ENCODE measurements at places on chromosomes 11 and 22. TPM values are rescaled to one million over a fixed set of nuclear protein-coding genes. Genes with fewer than 3 reads are reported as not detected.

GRCh38 chr11:78349624-78350023 is 68.0 kb downstream of the GAB2 start:
- no peaks in the 10 kb centered on the region for H3K27me3 ChIP-seq
- no peaks in the 10 kb centered on the region for H3K36me3 ChIP-seq
- peak overlapping the region; percentile 13 for H3K4me3 ChIP-seq
- no peak for DNase-seq
- peaks cover 24% of the 10 kb centered on the region for H3K4me1 ChIP-seq

DNA sequence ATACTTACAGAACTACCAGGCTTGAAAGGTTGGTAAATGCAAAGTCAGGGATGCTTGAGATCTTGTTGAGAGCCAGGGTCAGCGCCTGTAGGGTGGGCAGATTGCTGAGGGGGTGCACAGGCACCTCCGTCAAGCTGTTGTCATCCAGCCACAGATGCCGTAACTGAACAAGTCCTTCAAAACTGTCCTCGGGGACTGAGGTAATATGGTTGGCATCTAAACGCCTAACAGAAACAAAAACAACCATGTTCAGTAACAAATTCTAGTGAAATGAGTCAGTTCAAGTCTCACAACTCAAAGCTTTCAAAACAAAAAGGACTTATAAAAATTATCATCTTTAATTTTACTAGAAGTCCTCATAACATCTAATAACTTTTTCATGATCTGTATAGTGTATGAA is 22.2 kb upstream of the CCDC34 start:
- no peak for DNase-seq
- H3K27ac ChIP-seq = no peak overlapping the region
- H3K36me3 ChIP-seq = peaks cover 2% of the 10 kb centered on the region

DNA sequence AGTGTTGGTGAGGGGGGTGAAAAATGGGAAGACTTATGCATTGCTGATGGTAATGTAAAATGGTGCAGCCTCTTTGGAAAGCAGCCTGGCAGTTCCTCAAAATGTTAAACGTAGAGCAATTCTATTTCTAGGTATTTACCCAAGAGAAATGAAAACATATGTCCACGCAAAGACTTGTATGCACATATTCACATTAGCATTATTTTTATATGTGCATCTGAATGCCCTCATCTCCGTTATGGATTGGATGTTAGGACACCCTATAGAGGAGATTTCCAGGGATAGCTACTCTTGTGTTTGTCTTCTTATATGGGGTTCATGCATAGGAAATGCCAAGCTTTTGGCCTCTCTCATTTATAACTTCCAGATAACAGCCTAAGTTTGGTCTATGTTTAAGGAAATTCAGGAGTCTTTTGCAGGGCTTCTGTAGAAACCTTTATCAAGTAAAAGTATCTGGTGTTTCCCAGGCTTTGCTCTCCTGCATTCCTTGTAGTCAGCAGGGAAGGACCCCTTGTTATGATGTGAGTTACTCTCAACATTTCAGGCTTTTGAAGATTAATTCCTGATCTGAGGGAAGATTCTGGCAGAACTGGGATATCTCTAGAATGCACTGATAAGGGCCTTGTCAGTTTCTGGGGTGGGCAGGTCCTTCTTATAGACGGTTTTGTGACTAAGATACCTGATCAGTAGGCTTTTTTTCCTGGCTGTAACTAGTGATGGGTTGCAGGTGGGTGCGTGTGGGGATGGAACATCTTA is 116.8 kb downstream of the TEAD1 start:
- H3K27ac ChIP-seq = peak overlapping the region; percentile 11
- no peaks in the 10 kb centered on the region for H3K27me3 ChIP-seq
- no peak for DNase-seq
- H3K4me1 ChIP-seq = no peaks in the 10 kb centered on the region
- H3K4me3 ChIP-seq = no peak overlapping the region

GRCh38 chr11:118051611-118052461 is 25.0 kb upstream of the TMPRSS4 start:
- H3K36me3 ChIP-seq = no peaks in the 10 kb centered on the region
- peaks cover 2% of the 10 kb centered on the region for H3K4me1 ChIP-seq
- no peak for DNase-seq
- H3K4me3 ChIP-seq = no peak overlapping the region
- no peaks in the 10 kb centered on the region for H3K27me3 ChIP-seq

DNA sequence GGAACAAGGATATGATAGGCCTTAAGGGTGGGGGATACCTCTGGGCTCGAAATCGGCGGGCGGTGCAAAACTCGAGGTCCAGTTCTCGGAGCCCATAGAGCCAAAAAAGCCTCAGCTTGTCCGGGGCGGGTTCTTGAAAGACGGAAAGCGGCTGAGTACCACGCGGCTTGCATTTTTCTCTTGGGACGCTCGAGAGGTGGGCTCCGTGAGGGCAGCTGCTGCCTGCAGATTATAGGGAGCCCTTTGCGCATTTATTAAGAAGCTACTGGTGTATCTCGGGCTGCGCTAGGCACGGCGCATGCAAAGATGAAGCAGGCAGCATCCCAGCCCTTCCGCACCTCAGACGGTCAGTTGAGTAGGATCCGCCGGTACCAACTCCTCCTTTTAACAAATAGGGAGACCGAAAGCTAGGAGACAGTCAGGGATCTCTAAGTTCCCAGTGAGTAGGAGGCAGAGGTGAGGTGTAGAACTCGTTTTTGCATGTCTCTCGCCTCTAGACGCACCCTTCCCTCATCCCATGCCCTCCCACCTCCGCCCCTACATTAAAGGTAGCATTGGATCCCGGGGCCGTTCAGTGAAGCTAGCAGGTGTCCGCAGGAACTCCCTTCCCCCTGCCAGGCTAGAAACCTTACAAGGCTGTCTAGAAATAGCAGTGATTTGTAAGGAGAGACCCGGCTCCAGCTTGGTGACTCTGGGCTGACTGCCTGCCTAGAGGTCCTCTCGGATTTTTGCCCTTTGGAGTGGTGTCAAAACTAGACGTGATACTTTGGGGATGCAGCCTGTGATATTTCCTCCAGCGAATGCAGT is 768 bp downstream of the LDHA start:
- H3K4me3 ChIP-seq = peak overlapping the region; percentile 100
- peaks cover 10% of the 10 kb centered on the region for H3K4me1 ChIP-seq
- H3K36me3 ChIP-seq = peaks cover 25% of the 10 kb centered on the region

DNA sequence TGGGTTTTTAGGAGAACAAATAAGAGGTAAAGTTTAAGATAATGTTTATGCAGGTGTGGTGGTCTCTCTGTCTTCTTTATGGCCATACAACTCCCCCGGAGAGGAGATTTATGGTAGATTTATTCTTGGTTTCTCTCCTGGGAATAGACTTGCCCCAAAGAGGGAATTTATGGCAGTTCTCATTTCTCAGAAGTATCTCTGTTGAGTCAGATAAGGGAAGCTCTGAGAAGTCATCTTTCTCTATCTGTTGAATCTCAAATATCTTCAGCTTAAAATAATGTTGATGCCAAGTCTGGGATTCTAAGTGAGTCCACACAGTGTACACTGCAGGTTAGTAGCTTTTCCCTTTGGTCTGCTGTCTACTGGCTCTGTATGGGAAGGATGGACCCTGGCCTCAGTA is 276.4 kb upstream of the PLET1 start:
- H3K4me1 ChIP-seq = no peaks in the 10 kb centered on the region
- H3K36me3 ChIP-seq = no peaks in the 10 kb centered on the region
- H3K27me3 ChIP-seq = no peaks in the 10 kb centered on the region
- DNase-seq = no peak
- H3K4me3 ChIP-seq = no peak overlapping the region

- DNase-seq = no peak
- H3K27me3 ChIP-seq = no peaks in the 10 kb centered on the region
- H3K4me1 ChIP-seq = no peaks in the 10 kb centered on the region
- H3K36me3 ChIP-seq = no peaks in the 10 kb centered on the region
- no peak overlapping the region for H3K27ac ChIP-seq
Measured at GRCh38 chr11:10019906-10020682, 273.9 kb downstream of the SBF2 start.

- peaks cover 28% of the 10 kb centered on the region for H3K4me1 ChIP-seq
- no peak for DNase-seq
- no peaks in the 10 kb centered on the region for H3K36me3 ChIP-seq
- H3K27me3 ChIP-seq = no peaks in the 10 kb centered on the region
- peak overlapping the region; percentile 90 for H3K27ac ChIP-seq
- H3K4me3 ChIP-seq = no peak overlapping the region
Measured at GRCh38 chr22:39283322-39284141, 35.9 kb downstream of the RPL3 start.

GRCh38 chr11:110655967-110656366 is 56.3 kb downstream of the ARHGAP20 start:
- no peak overlapping the region for H3K4me3 ChIP-seq
- H3K27ac ChIP-seq = no peak overlapping the region
- no peak for DNase-seq

DNA sequence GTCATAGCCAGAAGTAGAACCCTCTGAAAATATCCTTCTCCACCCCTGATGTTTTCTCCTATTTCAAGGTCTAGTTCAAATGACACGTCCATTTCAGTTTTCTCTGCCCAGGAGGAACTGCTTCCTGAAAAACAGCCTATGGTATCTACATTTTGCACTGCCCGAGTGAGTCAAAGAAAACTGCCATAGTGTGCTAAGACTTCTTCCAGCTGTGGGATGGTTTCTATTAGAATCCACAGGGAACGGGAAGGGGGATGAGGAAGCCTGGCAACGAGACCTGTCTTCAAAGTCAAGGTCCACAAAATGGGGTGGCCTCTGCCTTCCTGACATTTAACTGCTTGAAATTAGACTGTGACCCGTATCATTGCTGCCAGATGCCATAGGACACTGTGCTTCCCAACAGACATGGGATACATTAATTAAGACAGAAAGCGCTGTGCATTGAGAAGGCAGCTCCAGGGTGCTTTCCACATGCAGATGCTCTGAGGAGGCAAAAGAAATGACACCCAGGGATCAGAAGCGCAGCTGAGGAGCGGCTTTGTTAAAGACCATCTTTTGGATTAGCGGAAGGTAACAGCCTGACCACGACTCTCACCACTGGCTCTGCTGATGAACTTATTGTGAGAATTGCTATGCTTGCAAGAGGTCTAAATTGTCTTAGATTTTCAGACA is 39.4 kb upstream of the NUP50 start:
- H3K36me3 ChIP-seq = no peaks in the 10 kb centered on the region
- H3K27ac ChIP-seq = no peak overlapping the region
- no peaks in the 10 kb centered on the region for H3K27me3 ChIP-seq
- no peak overlapping the region for H3K4me3 ChIP-seq

GRCh38 chr11:59272771-59273372 is 60.1 kb upstream of the MPEG1 start:
- no peak overlapping the region for H3K4me3 ChIP-seq
- DNase-seq = no peak
- no peaks in the 10 kb centered on the region for H3K27me3 ChIP-seq
- H3K27ac ChIP-seq = no peak overlapping the region
- no peaks in the 10 kb centered on the region for H3K36me3 ChIP-seq

DNA sequence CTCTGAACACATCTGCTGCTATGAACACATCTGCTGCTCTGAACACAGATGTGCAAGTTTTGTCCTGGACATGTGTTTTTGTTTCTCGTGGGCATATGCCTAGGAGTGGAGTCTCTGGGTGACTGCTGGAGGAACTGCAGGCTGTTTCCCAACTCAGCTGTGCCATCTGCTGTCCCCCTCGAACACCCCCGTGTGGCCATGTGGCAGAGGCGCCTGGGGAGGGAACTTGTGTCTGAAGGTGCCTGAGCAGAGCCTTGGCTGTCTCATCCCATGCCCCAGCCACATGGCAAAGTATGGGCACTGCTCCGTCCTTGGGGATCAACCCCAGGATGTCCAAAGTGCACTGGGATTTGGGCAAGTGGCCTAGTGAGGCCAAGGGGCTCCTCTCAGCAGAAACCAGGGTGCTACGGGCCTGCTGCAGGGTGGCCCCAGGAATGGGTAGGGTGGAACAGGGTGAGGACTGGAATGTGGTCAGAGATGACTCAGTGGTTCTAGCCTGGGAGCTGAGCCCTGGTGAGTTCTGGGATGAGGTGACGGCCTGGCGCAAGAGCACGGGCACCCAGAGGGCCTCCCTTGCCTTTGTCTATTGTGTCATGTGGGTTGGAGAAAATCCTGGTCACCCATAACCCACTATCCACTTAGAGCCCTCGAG is 14.7 kb downstream of the GATD1 start:
- H3K36me3 ChIP-seq = no peaks in the 10 kb centered on the region
- no peak overlapping the region for H3K4me3 ChIP-seq
- no peaks in the 10 kb centered on the region for H3K27me3 ChIP-seq
- no peaks in the 10 kb centered on the region for H3K4me1 ChIP-seq
- H3K27ac ChIP-seq = no peak overlapping the region
- no peak for DNase-seq

DNA sequence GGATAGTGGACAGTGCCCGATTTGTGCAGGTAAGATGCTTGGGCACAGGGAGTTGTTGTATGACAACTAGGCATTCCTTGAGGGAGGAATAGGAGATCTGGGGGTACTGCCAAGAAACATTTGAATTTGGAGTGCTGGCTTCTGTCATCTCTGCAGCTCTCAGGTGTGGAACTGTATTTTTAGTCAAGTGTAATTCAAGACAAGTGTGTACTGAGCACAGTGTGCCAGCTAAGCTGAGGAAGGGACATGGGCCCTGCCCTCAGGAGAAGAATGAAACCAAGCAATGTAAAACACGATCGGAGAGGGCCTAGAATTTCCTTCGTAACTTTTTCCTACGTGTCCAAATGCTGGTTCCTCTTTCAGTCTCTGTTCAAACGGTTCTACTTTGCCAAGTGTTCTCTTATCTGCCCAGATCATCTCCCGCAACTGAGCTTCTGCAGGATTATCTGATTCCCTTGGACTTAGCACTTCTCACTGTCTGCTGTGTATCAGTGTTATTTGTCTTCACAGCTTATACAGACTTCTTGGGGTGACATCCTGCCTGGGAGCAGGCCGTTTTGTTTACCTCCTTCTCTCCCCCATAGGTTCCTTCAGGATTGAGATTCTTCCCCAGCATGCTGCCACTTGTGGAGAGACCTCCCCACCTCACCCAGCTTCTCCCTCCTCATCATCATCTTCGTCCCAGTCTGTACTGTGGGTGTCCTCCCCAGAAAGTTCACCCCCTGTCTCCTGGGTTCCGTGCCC is 27.6 kb downstream of the ART5 start:
- no peaks in the 10 kb centered on the region for H3K36me3 ChIP-seq
- H3K27me3 ChIP-seq = no peaks in the 10 kb centered on the region
- H3K4me3 ChIP-seq = no peak overlapping the region
- H3K27ac ChIP-seq = no peak overlapping the region

- H3K27ac ChIP-seq = no peak overlapping the region
- DNase-seq = no peak
- no peaks in the 10 kb centered on the region for H3K36me3 ChIP-seq
- H3K4me1 ChIP-seq = no peaks in the 10 kb centered on the region
- no peak overlapping the region for H3K4me3 ChIP-seq
- H3K27me3 ChIP-seq = no peaks in the 10 kb centered on the region
Measured at GRCh38 chr11:134578807-134579723, 167.0 kb upstream of the B3GAT1 start.

GRCh38 chr22:41057076-41057475 is 35.3 kb upstream of the EP300 start:
- peak; percentile 11 for DNase-seq
- H3K36me3 ChIP-seq = no peaks in the 10 kb centered on the region
- H3K4me1 ChIP-seq = no peaks in the 10 kb centered on the region

The ELFN2 gene
- 0.19 TPM for polyA plus RNA-seq

The PHOX2A gene
- polyA plus RNA-seq = not detected

The PLEKHB1 gene
- polyA plus RNA-seq = 30.4 TPM

The IFTAP gene
- polyA plus RNA-seq = 49.3 TPM

The PDE2A gene
- polyA plus RNA-seq = 12.6 TPM

The SMCO4 gene
- polyA plus RNA-seq = 102 TPM

The KCTD14 gene
- polyA plus RNA-seq = 14.8 TPM

The MRGPRF gene
- 19.0 TPM for polyA plus RNA-seq

The SBF1 gene
- polyA plus RNA-seq = 18.1 TPM
